ENCODE measurements at places on chromosomes 12 and 14. TPM values are rescaled to one million over a fixed set of nuclear protein-coding genes. Genes with fewer than 3 reads are reported as not detected.

Gene MANSC1
- total RNA-seq: 0.66 TPM

Gene PIANP
- 1.1 TPM for total RNA-seq

Gene LRRC10
- not detected for total RNA-seq

Gene NTF3
- total RNA-seq: not detected

Gene CLEC4C
- 2.4 TPM for total RNA-seq

Gene SRRM4
- not detected for total RNA-seq

Gene ADAM21
- total RNA-seq: not detected

Data from naive thymus-derived CD4-positive, alpha-beta T cell (primary cell).